Bronchial epithelial cell (primary cell): ENCODE measurements at places on chromosomes 12 and 14.

DNA sequence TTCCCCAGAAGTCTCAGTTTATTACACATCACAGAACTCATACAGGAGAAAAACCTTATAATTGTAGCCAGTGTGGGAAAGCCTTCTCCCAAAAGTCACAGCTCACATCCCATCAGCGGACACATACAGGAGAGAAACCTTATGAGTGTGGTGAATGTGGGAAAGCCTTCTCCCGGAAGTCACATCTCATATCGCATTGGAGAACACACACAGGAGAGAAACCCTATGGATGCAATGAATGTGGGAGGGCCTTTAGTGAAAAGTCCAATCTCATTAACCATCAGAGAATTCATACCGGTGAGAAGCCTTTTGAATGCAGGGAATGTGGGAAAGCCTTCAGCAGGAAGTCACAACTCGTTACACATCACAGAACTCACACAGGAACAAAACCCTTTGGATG, 20.1 kb downstream of the ZNF84 start:
- no peak for DNase-seq

DNA sequence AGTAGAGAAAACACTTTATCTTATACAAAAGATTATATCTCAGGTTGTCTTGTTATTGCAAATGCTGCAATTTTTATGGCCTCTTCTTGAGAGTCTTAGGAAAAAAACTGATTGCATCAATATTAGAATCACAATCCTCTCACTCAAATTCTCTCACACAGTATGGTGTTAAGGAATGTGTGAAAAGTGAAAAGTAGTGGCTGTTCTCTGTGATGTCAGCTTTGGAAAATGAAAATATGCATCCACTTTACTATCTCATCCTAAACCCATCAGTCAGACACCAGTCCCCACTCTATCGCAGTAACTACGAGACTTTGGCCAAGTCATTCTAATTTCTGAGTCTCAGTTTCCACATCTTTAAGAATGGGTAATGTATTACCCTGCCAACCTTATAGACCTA, 32.6 kb upstream of the NTF3 start:
- DNase-seq, result no peak

DNA sequence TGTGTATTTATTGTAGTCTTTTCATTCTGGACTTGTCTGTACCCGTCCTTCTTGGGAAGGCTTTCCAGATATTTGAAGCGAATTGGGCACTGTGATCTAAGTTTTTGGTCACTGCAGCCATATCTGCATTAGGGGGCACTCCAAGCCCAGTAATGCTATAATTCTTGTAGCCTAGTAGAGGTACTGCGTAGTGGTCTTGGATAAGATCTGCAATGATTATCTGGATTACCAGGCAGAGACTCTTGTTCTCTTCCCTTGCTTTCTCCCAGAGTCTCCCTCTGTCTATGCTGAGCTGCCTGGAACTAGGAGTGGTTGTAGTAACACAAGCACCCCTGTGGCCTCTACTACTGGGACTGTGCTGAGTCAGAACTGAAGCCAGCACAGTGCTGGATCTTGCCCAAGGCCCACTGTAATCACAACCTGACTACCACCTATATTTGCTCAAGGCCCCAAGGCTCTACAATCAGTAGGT, 30.0 kb downstream of the SLC38A2 start:
- DNase-seq, result peak; percentile 86

- DNase-seq, result peak; percentile 83
Observed at GRCh38 chr14:59320763-59321625, 132.5 kb downstream of the DAAM1 start.

- DNase-seq, result peak; percentile 58
Observed at GRCh38 chr12:46402941-46403718, 30.6 kb upstream of the SLC38A2 start.
